ENCODE measurements at places on chromosomes 4 and X.

DNA sequence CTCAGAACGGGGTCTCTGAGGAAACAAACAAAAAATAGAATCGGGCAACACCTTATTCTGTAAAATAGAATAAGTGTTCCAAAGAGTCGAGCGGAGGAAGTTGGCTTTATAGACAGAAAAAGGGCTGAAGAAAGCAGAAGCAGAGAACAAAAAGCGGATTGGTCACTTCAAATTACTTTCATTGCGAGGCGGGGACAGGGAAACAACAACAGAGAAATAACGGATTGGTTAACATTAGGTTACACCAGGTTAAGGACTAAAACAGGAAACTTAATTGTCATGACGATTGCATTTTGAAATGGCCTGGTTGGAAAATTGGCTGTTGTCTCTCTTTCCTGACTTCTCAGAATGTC, 433 bp upstream of the COQ2 start:
- DNase-seq, result no peak

DNA sequence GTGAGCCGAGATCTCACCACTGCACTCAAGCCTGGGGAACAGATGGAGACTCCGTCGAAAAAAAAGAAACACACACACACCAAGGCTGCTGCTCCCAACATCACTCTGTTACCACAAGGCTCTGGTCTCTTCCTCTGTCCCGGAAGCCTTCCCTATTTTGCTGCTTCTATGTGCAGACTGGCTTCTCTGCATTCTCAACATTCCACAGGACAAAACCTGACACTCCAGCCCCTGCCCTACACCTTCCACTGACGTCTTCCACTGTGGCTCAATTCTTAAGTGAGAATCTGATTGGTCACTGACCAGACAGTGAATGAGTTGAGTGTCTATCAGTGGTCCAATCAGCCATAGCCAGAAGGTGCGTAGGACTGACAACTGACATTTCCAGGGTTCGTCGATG, 5.9 kb downstream of the ODAPH start:
- no peak for DNase-seq

GRCh38 chrX:119654112-119654531, 38.8 kb downstream of the SEPTIN6 start:
- no peak for DNase-seq

DNA sequence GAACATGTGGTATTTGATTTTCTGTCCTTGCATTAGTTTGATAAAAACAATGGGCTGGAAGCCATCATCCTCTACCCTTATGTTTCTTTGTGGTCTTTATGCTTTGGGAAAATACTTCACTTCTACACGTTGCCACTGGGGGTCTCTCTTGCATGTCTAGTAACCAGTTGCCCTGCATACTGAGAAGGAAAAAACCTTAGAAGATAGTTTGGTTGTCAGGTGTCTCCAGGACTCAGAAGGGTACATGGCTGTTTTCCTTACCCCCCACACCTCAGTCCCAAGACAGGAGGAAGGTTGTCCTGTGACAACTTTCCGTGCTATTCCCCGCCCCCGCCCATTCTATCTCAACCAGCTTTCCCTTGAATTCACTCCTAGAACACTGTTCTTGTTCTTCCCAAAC, 62.1 kb upstream of the LANCL3 start:
- DNase-seq, result no peak

- no peak for DNase-seq
Measured at GRCh38 chr4:10366628-10367027, 90.6 kb downstream of the ZNF518B start.

GRCh38 chrX:63656871-63657580, 128.0 kb downstream of the ARHGEF9 start:
- no peak for DNase-seq

DNA sequence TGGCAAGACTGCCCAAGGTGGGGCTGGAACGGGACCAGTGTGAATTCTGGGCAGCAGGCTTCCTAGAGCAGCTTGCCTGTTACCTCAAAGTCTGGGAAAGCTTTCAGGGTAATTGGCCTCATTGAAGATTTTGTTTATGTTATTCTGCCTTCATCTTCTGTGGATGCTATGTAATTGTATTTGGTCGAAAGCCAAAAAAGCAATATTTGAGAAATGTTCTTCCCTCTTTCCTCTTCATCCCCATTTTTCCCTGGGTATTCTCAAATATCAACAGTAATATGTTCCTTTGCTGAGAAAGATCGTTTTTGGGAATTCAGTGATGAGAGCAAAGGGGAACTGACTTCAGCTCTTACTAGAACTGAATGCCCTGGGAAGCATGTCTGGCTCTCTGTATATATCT, 12.9 kb downstream of the TMEM131L start:
- no peak for DNase-seq

DNA sequence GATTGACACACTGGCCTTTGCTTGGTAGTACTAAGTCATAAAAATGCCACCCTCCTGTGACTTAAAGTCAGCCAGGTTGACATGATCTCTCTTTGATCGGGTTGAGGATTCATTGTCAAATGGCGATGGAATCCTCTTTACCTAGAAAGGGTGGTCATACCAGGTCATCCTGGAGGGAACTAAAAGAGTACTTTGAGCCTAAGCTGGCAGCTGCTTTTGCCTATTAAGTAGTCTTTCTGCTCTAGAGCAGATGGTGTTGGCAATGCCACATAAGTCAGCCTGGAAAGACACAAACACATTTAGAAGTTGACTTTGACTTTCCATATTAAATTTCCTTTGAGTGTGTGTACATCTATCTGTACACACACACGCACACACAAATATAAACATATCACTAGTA, 39.2 kb upstream of the C4orf54 start:
- no peak for DNase-seq

DNA sequence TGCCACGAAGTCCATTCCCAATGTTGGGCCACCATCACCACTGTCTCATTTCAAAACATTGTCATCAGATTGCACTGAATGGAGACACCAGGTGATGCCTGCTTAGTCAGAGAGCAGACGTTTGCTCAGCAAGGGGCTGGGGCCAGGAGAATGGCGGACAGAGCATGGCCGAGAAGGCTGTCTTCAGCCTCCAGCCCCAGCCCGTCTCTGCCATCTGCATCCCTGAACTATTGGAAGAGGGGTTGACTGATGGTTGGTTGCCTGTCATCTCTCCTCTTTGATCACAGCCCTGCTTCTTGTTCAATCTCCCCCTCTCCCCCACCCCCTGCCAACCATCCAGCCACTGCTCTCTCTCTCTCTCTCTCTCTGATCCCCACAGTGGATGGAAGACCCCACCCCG, 140.9 kb downstream of the SHOX start:
- DNase-seq, result no peak

GRCh38 chr4:122665161-122665929, 44.5 kb upstream of the IL21 start:
- DNase-seq, result no peak

- DNase-seq, result no peak
Measured at GRCh38 chr4:3059943-3060342, 14.4 kb downstream of the HTT-AS start.

- no peak for DNase-seq
Measured at GRCh38 chr4:138078751-138079520, 163.2 kb downstream of the SLC7A11 start.

GRCh38 chr4:81460191-81460701, 11.5 kb downstream of the RASGEF1B start:
- DNase-seq, result no peak

- DNase-seq, result no peak
Measured at GRCh38 chr4:46839128-46839527, 69.9 kb downstream of the COX7B2 start.

DNA sequence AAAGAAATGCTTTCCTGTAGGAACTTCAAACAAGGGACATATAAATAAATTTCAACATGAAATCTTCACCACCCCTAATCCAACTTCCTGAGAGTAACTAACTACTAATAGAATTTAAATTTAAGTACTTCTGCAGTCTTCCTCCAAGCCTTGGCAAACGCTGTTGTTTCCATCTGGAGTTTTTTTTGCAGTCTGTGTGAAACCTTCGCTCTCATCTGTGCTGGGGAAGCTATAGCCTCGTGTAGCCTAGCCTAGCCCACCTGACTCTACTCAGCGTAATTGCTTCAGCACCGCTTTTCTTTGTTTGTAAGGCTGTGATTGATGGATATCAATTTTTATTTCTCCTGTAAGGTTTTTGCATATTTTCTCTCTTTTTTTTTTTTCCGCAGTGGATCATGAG, 30.9 kb downstream of the STOX2 start:
- DNase-seq, result no peak

- DNase-seq, result no peak
Measured at GRCh38 chr4:7434766-7435150, at the start of gene PSAPL1. Gene PSAPL1 (minus strand): TSS chr4:7434930. CDS start chr4:7434879, 51 bp downstream.

- no peak for DNase-seq
Measured at GRCh38 chrX:31228415-31228832, 156.6 kb upstream of the FTHL17 start.

- DNase-seq, result no peak
Measured at GRCh38 chr4:104726002-104726401, 231.3 kb upstream of the CXXC4 start.

DNA sequence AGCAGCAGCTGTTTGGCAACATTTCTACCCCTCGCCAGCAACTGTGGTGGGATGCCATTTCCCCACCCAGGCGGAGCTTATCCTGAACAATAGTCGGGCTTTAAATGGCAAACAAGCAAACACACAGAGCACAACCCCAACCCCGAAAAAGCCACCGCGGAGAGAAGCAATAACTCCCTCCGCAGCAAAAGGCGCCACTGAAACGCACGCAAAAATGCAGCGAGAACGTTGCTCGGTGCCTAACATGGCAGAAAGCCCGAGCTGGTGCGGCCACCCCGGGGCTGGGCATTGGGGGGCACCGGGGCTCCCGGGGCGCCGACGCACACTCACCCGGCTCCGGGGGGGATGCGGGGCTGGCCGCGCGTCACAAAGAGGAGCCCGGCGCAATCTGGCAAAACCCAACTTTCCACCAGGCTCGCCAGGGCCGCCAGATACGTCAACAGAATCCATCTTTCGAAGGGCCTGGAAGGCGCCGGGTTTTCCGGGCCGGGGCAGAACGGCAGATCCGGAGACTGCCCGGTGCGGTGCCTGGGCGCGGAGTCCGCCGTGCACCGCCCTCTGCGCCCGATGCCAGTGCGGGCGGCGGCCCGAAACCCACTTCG, 818 bp downstream of the RAI2 start:
- DNase-seq, result no peak

DNA sequence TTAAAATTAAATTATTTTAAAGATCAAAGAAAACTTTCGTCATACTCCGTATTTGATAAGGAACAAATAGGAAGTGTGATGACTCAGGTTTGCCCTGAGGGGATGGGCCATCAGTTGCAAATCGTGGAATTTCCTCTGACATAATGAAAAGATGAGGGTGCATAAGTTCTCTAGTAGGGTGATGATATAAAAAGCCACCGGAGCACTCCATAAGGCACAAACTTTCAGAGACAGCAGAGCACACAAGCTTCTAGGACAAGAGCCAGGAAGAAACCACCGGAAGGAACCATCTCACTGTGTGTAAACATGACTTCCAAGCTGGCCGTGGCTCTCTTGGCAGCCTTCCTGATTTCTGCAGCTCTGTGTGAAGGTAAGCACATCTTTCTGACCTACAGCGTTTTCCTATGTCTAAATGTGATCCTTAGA, at the start of gene CXCL8:
CXCL8 (plus strand) TSS at position 217 of the 426 bp plus-strand sequence; CDS start at position 307, 90 bp downstream.
- DNase-seq, result no peak

DNA sequence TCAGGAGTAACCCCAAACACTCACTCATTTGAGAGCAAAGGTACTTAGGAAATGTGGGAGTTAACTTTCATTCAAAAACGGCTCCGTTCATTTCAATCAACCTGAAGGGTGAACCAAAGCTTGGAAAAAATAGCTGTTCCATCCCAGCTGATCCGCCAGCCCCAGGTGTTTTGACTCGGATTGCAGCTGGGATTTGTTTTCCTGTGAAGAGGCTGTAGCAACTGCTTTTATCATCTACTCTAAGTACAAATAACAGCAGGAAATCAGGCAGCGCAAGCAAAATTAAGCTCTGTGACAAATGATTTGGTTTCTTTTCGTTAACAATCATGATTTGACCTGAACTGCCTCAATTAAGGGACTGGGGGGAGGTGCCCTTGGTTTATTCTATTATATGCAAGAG, 154.7 kb downstream of the BEND2 start:
- no peak for DNase-seq

DNA sequence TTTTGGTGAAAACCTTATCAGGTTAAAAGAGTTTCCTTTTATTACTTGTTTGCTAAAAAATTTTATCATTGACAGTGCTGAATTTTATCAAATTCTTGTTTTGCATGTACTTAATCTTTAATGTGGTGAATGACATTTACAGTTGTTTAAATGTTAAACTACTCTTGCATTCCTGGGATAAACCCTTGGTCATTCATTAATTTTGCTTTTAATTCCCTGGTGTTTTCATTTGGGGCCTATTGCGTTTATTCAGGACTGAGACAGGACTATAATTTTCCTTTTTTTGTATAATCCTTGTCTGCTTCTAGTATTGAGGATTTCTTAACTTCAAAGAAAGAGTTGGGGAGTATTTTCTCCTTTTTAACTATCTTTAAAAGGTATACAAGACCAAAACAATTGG, 98.7 kb upstream of the TLL1 start:
- DNase-seq, result no peak

DNA sequence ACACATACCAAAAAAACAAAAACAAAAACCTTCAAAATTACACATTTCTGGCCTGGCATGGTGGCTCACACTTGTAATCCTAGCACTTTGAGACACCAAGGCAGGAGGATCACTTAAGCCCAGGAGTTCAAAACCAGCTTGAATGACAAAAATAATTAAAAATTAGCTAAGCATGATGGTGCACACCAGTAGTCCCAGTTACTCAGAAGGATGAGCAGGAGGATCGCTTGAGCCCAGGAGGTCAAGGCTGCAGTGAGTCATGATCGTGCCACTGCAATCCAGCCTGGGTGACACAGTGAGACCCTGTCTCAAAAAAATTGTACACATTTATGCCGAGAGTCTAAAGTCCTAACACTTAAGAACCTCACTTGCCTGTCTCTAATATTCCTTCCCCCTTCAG, 18.3 kb downstream of the SLC39A8 start:
- DNase-seq, result no peak

DNA sequence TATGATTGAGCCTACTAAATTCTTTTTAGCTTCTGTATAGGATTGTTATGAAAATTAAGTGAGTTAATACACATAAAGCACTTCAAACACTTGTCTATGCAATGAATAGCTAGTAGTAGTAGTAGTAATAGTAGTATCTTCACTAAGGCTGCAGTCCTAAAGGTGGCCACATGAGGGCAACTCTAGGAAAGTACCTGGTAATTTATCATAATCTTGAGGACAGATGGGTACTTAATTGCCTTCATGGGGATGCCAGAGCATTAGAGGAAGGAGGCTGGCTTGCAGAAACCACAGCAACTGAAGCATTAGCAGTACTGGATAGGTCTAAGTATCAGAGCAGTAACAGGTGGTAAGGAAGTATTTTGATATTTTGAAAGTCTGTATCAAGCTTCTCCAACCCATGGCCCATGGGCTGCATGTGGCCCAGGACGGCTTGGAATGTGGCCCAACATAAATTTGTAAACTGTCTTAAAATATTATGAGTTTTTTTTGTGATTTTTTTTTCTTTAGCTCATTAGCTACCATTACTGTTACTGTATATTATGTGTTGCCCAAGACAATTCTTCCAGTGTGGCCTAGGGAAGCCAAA, 17.3 kb downstream of the NIPAL1 start:
- DNase-seq, result peak; percentile 42

- no peak for DNase-seq
Measured at GRCh38 chr4:79502081-79502480, 94.1 kb upstream of the GK2 start.

All from stimulated activated CD4-positive, alpha-beta T cell treated with anti-CD3 and anti-CD28 coated beads, Interleukin-1b, Interleukin-23, amount 100 ng/mL, for 1 hour (primary cell).